ENCODE measurements at places on chromosomes 12 and 14.

DNA sequence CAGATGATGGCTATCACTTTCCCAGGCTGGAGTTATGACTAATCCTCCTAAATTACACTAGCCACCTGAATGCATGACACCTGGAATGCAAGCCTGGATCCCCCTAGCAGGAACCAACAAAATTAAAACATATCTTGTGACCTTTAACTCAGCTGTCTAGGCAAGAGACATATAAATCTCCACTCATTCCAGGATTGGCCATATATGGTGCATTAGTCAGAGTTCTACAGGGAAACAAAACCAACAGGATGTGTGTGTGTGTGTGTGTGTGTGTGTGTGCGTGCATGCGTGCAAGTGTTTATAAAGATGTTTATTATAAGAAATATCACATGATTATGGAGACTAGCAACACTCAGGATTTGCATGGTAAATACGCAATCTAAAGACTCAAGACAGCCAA is 212.8 kb downstream of the KIF21A start:
- no peak for DNase-seq

GRCh38 chr12:112870267-112870980 is 36.3 kb upstream of the OAS1 start:
- no peak for DNase-seq

DNA sequence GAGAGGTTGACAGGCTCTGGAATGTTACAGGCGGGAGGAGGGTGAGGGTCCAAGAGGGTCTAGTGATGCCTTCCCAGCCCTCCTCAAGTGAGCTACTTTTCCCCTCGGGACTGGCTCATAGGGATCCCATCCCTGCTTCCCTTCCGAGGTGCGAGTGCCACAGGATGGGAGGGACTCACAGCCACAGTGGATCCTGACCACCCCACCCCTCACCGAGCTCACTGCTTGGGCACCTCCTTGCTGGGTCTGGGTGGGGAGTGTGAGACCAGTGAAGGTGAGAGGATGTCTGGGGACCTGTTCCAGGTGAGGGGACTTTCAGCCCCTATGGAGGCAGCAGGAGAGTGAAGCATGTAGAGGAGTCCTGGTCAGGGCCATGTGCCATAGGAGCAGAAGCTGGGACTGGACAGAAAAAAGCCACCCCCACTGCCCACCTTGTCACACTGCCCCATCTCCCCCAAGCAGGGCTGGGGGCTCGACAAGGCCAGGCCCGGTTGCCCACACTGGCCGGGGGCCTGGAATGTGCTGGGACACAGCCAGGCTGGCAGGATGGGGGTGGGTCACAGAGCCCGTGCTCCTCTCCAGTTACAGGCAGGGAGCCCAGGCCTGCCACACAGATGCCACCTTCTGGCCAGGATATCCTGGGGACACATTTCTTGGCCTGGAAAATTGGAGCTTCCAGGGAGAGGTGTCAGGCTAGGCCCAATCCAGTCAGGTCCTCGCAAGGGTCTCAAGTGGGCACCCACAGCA is 1.7 kb upstream of the TNS2 start:
- no peak for DNase-seq

GRCh38 chr12:45191239-45191638 is 24.7 kb upstream of the ANO6 start:
- DNase-seq, result no peak

GRCh38 chr14:104632781-104633180 is 28.2 kb upstream of the TMEM179 start:
- DNase-seq, result no peak

DNA sequence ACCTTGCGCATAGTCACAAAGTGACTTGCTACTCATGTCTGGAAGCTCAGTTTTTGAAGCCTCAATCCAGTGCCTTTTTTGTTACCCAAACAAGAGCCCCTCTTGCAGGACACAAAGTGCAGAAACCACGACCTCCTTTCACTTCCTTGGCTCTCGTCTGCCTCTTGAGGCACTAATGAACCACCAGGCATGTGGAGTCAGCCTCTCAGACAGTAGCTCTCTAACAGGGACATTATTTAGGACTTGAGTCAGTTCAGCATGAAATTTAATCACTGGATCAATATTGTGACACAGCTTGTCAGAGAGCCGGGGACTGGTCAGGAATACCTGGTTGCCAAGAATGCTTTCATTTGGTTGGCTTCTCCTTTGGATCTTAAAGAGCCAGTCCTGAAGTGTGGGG is 46.7 kb downstream of the HSPB8 start:
- no peak for DNase-seq

GRCh38 chr14:66600416-66600815 is 92.5 kb downstream of the GPHN start:
- no peak for DNase-seq

DNA sequence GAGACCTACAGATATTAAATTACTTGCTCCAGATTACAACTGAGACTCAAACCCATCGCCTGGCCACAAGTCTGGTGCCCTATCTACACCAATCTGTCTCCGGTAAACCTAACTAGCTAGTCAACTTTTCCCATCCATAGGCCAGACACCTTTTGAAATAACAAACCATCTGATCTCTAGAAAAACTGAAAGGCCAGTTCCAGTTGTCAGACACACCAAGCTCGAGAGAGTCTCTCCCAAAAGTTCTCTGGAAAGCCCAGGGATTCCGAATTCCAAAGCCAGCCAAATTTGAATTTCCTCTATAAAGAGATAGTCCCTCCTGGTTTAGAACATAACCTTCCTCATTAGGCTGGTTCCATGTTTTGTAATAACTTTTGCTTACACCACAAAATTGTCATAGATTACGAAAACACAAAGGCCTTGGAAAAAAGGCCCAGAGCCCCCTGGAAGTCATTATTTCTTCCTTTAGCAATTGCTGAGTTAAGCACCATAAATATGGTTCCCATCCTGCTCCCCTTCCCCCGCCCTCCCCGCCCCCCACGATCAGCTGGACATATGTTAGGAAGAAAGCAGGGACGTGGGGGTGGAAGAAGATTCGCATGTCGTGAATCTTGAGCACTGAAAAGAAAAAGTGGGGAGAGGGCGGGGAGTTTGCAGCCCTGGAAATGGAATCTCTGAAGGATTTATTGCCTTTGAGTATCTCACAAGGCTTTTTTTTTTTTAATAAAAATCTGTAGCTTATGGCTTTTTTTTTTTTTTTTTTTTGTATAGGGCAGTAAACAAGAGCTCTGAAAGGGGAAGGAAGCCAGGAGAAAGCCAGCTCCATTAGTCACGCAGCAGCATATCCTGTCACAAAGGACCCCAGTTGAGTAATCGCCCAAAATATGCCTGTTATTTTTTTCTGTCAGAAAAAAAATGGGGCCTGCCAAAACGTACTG is 110.4 kb downstream of the ZFP36L1 start:
- no peak for DNase-seq

DNA sequence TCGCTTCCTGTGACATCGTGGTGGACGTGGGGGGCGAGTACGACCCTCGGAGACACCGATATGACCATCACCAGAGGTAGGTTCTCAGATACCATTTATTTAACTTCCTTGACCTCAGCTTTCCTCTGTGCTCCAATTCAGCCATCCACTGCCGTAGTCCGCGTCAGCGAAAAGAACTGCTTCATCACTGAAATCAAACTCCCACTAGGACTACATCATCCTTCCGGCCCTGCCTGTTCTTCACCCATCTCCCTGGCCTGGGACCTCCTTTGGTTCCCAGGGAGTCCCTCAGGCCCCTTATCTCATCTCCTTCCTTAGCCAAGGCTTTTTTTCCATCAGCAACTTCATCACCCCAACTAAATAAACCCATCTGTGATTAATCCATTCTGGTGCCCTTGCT is 692 bp downstream of the MYG1 start:
- no peak for DNase-seq

- peak; percentile 94 for DNase-seq
These were observed 11.7 kb downstream of the TPCN1 start for GRCh38 chr12:113232840-113233585.

GRCh38 chr14:105163040-105163742 is 5.4 kb downstream of the JAG2 start:
- DNase-seq, result no peak

GRCh38 chr14:81141426-81141825 is 79.3 kb downstream of the GTF2A1 start:
- no peak for DNase-seq

DNA sequence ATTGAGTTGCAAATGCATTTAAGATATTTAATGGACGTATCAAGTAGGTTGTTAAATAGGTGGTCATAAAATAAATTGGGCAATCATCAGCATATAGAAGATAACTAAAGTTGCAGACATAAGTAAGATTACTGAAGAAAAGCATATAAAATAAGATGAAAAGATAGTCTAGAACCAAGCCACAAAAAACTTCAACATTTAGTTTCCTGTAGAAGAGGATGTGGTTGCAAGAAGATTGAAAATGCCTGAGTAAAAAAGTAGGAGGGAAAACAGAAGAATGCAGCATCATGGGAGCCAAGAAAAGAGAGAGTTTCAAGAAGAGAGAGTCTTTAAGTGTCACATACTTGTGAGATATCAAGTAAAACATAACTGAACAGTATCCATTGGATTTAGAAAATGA is 17.6 kb upstream of the SLC16A7 start:
- no peak for DNase-seq

DNA sequence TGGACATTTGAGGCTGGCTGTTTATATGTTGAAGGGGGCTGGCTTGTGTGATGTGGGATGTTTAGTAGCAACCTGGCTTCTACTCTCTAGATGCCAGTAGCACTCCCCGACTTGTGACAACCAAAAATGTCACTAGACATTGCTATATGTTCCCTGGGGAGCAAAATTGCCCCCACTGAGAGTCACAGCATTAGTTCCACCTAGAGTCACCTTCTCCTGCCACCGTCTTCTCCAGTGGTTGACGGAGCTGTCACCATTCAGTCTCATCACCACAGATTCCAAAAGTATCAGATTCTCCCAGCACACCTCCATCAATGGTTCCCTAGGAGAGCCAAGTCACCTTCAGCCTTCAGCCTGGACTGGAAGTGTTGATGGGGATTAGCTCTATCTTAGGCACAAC is 7.8 kb upstream of the KRT76 start:
- DNase-seq, result no peak

DNA sequence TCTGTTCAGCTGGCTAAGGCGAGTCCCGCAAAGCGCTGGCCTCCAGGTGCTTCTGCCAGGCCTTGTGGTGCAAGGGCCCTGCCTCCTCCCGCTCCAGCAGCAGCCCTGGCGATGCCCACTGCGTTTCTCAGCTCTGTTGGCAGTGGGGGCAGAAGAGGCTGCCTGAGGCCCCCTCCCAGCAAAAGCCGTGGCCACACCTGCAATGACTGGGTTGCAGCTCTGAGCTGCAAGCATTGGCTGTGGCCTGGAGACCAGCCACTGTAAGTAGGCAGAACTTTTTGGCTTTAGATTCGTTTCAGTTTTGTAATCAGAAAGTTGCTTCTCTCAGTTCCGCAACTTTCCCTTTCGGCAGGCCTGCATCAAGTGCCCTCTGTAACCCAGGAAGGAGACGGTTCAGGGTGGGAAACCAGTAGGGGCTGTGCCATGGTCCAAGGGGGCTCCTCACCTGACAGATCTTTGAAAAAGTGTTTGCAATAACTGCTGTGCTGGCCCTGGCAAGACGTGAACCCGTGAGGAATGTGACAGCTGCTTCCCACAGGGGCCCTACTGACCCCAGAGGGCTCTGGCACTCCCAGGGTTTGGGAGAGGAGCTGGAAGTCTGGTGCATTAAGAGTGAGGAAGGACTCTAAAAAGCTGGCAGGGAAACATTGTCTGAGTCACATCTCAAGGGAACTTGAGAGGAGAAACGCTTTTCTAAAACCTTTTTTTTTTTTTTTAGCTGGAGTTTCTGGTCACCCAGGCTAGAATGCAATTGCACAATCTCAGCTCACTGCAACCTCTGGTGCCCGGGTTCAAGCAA is 54.5 kb upstream of the MAX start:
- DNase-seq, result no peak

- no peak for DNase-seq
These were observed 224.1 kb downstream of the PHLDA1 start for GRCh38 chr12:75807494-75807893.

- DNase-seq, result no peak
These were observed 14.3 kb downstream of the PLD4 start for GRCh38 chr14:104938960-104939359.

DNA sequence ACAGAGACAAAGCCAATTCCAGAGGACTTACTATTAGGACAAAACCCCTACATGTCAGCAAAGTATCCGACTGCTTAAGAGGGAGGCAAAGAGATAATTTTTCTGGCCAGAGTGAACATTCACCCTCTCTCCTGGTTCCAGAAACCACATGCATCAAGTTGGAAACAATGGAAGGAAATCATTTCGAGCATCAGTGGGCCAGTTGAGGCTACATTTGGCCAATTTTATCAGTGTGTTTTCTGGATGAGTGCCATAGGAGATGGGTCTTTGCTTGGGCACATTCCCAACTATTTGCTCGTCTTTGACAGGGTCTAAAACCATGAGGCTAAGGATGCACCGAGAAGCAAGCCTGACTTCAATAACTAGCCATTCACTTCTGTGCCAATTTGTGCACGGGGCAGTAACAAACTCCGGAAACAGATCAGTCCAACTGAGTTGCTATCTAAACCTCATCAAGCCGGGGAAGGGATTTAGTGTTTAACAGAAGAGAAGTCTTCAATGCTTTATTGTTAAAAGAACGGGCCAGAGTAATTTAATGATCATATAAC is 17.4 kb downstream of the EGLN3 start:
- DNase-seq, result no peak

DNA sequence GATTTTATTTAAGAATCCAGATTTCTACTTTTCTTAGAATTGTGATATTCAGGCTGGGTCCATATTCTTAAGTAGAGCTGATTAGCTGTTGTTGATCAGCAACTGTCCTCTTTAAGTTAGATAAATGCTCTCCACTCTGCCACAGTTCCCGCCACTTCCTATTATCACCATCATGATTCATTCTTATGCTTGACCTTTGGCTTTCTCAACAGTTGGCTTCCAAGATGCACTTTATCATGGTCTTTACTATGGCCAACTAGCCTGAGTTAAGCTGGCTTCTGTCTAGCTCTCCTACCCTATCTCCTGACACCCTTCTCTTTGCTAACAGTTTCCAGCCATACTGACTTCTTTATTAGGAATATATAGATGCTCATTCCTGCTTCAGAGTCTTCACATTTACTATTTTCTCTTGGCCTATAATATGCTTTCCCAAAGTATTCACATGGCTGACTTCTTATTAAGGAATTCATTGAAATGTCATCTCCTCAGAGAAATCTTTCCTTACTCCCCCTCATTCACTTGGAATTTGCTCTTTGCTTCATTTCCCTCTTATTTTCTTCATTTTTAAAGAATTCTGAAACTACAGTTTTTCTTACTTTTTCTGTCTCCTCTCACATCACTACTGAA is 149.0 kb upstream of the IGF1 start:
- DNase-seq, result no peak

DNA sequence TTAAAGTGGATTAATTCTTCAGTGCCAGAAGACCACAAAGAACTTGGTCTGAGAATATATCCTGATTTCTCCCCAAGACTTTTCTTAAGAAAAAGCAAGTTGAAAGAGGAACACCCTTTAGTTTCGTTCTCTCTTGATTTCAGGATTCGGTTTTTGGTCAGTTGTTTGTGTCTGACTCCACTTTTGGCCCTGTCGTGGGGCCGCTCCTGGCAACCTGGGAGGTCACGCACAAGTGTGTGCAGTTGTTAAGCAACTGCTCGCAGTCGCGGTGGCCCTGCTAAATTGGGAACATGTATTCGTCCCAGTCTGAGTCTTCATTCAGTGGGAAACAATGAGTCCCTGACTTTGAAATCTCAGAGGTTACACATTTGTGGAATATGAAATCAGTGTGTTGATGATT is 68.7 kb downstream of the RGS6 start:
- no peak for DNase-seq

- DNase-seq, result no peak
These were observed 11.3 kb downstream of the TSFM start for GRCh38 chr12:57793920-57794319.

- no peak for DNase-seq
These were observed 273.9 kb downstream of the BTG1 start for GRCh38 chr12:91871751-91872150.

Measured in NCI-H1105 treated with DMSO at 0.1 percent for 48 hours (cell line).